T follicular helper cell (primary cell): ENCODE measurements at places on chromosomes 1 and 21.

GRCh38 chr21:44694776-44695175 is 2.2 kb upstream of the KRTAP10-12 start:
- DNase-seq: no peak

DNA sequence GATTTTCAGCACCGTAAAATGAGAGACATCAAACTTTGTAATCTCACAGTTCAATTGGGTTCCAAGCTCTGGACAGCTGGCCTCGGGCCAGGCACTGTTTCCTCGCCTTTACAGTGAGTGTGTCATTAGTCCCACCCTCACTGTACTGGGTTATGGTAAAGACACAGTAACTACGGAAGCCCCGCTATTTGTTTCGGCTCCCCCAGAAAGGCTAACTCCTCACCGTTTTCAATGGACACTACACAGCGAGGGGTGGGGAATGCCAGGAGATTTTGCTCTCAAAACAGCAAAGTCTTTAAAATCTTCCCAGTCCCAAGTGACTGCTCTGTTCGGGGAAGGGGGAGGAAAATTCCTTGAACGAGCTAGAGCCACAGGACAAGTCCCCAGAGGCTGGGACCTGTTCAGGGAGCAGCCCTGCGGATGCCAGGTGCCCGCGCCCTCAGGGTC is 757 bp upstream of the SPSB1 start:
- no peak for DNase-seq

- no peak for DNase-seq
These were observed 34.6 kb downstream of the IL12RB2 start for GRCh38 chr1:67342076-67342890.

DNA sequence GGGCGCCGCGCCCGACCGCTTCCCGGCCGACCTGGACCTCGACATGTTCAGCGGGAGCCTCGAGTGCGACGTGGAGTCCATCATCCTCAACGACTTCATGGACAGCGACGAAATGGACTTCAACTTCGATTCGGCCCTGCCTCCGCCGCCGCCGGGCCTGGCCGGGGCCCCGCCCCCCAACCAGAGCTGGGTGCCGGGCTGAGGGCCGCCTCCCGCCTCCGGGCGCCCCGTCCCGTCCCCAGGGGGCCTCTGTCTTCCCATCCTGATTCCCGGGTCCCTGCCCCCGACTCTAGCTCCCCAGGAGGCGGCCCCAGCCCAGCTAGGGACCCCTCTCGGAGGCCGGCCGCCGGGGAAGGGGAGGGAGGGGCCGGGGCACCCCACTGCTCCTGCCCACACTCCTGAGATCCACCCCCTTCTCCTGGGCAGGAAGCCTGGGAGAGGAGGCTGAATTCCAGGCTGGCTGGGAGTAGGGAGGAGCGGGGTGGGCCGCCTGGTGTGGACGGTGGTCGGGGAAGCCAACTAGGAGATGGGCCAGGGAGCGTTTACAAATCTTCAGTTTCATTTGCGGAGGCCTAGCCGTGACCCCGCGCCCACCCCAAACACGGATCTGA is 21.4 kb downstream of the FOXO6 start:
- DNase-seq: no peak

- no peak for DNase-seq
These were observed 182.0 kb downstream of the LMX1A start for GRCh38 chr1:165174491-165174890.

- no peak for DNase-seq
These were observed 91.5 kb downstream of the PCP4 start for GRCh38 chr21:39958731-39959130.

GRCh38 chr1:197096137-197096536 is 29.1 kb upstream of the F13B start:
- DNase-seq: no peak
